ENCODE measurements at places on chromosomes 4 and X. TPM values are rescaled to one million over a fixed set of nuclear protein-coding genes. Genes with fewer than 3 reads are reported as not detected.

DNA sequence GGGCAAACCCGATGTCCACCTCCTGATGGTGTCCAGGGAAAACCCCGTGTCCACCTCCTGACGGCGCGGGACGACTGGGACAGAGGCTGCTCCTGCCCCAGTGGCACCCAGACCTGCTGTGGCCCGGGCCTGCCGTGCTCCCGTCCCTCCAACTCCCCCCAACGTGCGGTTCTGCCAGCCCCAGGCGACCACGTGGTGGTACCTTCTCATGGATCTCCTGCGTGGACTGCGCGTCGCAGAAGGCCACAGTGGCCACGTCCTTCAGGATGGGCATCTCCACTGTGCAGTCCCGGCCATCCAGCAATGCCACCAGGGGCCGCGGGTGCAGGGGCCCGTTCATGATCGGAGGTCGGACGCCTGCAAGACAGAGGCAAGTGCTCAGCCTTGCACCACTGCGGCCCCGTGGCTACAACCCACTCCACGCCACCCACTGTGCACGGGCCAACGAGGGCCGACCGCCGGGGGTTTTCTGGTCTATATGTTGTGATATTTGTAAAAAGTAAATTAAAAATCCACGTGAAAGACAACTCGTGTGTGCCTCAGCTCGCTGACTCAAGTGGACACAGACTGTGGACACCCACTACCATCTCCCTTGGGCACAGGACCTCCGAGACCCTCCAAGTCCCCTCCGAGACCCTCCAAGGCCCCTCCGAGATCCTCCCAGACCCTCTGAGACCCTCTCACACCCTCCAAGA is 10.8 kb downstream of the CTBP1 start:
- no peak for DNase-seq

- no peak for DNase-seq
These were observed 573.6 kb downstream of the PPP4R3C start for GRCh38 chrX:26889574-26889973.

DNA sequence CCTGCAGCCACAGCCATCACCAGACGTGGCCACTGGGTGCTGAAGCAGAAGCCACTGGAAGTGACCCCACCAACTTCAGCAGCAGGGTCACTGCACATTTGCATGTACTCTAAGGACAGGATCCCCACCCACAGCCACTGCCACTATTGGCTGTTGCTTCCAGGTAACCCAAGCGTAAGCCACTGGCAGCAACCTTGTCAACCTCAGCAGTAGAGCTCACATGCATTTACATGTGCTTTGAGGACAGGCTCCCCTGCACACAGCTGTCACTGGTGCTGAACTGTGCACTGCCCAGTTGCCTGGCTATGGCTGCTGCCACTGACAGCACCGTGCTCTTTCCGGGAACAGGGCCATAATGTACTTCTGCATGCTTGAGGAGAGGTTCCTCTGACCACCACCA is 332.4 kb upstream of the DMD start:
- DNase-seq, result no peak

GRCh38 chrX:2921193-2921592 is 7.9 kb downstream of the ARSD start:
- no peak for DNase-seq

- peak; percentile 85 for DNase-seq
These were observed at the start of gene KDM6A for GRCh38 chrX:44872821-44873414. Gene KDM6A, plus strand, starts transcription at chrX:44873188. Its CDS starts 364 bp downstream, at chrX:44873552.

DNA sequence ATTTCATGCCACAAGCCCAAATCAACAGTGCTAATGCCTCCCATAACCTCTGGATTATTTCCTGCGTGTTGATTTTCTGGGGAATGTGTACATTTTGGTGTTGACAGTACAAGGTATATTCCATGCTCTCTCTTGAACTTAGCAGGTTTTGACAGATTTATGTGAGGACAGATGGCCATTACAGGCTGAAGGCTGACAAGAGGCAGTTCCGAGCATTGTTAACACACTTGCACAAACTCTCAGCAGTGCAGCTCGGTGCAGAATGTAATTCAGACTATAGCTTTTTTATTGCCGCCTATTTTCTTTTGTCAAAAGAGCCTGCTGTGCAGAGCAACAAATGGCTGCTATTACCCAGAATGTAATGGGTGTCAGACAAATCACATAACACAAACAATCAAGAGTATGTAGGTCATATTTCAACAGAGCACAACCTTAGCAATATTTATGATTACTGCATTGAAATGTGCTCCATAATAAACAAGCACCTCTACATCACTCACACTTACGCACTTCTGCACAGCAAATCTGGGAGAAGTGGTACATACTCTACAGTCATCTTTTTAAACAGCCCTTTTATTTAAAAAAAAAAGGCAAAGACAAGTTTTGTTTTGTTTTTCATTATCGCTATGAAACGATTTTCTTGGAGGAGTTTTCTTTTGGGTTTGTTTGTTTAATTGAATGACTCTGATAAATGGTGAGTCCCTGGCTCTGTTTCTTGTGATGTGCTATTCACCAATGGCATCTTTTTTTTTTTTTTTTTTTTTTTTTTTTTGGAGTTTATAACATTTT is 71.6 kb downstream of the PPARGC1A start:
- no peak for DNase-seq

DNA sequence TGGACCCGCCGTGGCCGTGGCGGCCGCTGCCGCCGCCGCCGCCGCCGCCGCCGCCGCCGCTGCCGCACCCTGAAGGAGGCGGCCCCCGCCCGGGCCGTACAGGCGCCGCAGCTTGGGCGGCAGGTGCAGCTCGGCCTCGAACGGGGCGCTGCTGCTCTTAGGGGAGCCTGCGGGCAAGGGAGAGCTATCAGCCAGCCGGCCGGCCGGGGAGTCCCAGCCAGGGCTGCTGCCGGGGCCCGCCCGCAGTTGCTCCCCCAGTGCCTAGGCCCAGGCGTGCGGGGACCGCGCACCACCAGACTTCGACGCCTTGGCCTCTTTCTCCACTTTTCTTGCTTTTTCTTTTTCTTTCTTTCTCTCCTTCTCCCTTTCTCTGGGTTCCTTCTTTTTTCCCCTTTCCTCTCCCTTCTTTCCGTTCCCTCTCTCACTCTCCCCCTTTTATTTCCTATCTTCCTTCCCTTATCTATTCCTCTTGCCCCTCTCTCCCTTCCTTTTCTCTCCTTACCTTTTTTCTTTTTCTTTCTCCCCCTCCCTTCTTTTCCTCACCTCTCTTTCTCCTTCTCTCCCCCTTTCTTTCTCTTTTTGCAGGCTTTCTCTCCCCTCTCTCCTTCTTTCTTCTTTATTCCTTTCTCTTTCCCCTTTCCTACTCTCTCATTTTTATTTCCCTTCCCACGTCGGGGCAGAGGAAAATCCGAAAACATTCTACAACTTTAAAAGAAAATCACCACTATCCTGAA is 2.0 kb downstream of the ARX start:
- DNase-seq, result no peak

- no peak for DNase-seq
These were observed 79.3 kb downstream of the DTHD1 start for GRCh38 chr4:36360755-36361154.

GRCh38 chrX:18255059-18255458 is 34.4 kb upstream of the BEND2 start:
- DNase-seq, result no peak

DNA sequence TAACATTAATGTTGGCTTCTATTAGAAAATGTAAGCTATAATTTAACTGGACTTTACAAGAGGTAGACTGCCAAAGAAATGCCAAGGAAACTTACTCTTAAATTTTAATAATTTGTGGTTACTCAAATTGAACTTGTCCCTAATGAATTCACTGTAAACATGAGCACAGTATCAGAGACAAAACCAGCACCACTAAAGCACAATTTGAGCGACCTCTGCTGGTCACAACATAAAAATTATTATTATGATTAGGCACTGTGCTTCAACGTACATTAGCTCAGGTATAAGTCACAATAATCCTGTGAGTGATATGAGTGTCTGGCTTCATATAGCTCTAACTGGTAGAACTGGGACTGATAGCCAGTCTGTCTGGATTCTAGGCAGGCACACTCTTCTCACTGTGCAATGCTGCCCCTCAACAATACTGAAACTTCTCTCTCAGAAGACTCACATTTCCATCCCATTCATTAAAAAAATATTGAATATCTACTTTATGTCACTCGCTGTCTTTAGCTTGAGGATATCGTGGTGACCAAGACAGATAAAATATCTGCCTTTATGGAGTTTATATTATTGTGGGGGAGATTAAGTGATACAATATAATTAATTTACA is 8.0 kb downstream of the NUDT6 start:
- DNase-seq, result peak; percentile 19

- DNase-seq, result no peak
These were observed 84.1 kb downstream of the NHS start for GRCh38 chrX:17459008-17459611.

The CSAG2 gene
- not detected for polyA plus RNA-seq

- DNase-seq, result no peak
These were observed 230.8 kb downstream of the INPP4B start for GRCh38 chr4:142615324-142615665.

The NDNF gene
- 92.1 TPM for polyA plus RNA-seq

DNA sequence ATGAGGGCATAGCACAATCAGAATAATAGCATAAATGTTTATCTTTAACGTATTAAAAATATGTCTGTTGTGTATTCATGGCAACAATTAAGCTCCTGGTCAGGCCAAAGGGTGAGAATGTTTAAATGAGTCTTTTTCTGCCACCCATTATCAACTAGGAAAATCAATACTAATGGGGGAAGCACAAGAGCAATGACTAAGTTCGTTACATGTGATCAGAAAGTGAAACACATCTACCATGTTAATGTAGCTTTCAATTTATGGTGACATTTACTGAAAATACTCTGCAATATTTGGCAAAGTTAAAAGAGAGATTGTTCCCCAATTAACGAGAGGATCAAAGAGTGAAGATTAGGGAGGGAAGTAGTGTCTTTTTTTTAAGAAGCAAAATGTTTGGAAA is 143.7 kb downstream of the NAA11 start:
- DNase-seq, result no peak

The AKAP4 gene
- 0.15 TPM for polyA plus RNA-seq

The IQSEC2 gene
- 12.3 TPM for polyA plus RNA-seq

GRCh38 chr4:179007755-179008154 is 1565.5 kb upstream of the AGA start:
- no peak for DNase-seq

DNA sequence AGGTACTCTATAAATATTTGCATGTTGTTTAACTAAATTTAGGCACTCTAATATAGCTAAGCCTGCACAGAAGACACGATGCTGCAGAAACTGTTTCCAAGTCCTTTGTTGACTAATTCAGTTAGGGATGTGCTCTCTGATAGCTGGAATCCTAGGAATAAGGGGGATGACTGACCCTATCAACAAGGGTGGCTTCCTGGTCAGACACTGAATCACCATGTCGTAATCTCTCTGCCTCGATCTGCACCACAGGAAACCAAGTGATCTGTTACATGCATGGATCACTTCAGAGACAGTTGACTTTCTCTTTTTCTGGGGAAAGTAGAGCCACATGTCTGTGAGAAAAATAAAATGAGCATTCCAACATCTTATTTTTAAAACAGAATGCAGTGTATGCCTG is 169.1 kb downstream of the GUCY2F start:
- no peak for DNase-seq

DNA sequence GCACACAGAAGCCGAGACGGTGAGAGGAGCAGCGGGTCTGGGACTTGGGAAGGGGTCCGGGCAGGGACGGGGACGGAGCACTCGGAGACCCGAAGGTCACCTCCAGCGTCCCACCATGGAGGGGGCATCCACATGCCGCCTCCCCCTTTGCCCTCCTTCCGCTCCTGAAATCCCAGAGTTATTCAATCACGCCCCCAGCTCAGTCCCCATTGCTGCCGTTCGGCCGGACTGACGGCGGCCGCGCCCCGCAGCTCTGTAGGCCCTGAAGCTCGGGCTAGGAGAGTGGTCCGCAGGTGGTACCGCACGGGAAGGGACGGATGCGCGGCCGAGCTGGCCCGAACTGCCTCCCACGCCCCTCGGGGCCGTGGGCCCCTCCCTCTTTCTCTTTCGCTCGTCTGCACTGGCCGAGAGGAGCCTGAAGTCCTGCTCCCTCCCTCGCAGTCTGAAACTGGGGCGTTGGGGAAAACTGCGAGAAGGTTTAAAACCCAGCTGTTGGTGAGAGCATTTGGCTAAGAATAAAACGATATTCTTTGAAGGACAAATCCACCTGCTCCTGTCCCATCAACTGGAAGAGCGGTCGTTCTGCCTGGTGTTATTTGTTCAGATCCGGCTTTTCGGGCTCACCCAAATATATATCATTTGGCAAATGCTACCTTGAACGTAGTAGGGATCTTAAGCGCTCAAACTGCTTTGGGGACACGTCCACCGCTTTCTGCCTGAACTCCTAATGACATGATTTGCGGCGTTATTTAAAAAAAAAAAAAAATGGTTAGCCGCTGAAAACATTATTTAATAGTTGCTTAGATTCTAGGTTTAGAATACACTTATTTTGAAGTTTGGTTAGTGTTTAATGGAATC is 719 bp downstream of the USO1 start:
- peak; percentile 57 for DNase-seq

The GPC4 gene
- polyA plus RNA-seq, result 22.9 TPM

The USP17L10 gene
- polyA plus RNA-seq, result not detected

GRCh38 chrX:103066606-103067005 is 2.6 kb upstream of the BEX1 start:
- no peak for DNase-seq

GRCh38 chrX:150365051-150365989 is 2.2 kb downstream of the MAMLD1 start:
- DNase-seq, result no peak

The PYURF gene
- polyA plus RNA-seq, result 126 TPM

- no peak for DNase-seq
These were observed 169.0 kb downstream of the ZNF330 start for GRCh38 chr4:141389649-141390048.

DNA sequence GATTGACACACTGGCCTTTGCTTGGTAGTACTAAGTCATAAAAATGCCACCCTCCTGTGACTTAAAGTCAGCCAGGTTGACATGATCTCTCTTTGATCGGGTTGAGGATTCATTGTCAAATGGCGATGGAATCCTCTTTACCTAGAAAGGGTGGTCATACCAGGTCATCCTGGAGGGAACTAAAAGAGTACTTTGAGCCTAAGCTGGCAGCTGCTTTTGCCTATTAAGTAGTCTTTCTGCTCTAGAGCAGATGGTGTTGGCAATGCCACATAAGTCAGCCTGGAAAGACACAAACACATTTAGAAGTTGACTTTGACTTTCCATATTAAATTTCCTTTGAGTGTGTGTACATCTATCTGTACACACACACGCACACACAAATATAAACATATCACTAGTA is 39.2 kb upstream of the C4orf54 start:
- no peak for DNase-seq

- no peak for DNase-seq
These were observed 317.2 kb downstream of the CAMK2D start for GRCh38 chr4:113444386-113444785.

The SLITRK4 gene
- 17.9 TPM for polyA plus RNA-seq

The STK32B gene
- 8.6 TPM for polyA plus RNA-seq

DNA sequence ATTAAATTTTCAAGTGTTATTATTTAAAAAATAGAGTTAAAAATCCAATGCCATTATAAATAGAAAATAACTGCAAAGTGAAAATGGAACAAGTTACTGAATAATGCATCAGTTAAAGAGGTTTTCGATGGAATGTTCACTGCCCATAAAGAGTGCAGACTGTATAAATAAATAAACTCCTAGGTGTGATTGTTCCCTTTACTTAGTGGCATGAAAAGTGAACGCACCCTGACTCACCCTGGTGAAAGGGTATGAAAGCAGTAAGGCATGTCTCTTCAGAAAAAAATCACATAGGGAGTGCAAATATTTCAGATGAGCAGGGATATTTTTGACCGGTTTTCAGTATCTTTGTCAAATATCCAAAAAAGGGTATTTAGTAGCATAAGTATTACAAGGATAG is 387.8 kb downstream of the DCAF12L2 start:
- DNase-seq, result no peak
